ENCODE measurements at places on chromosomes 16 and 17.

GRCh38 chr17:40358323-40359038, 6.1 kb downstream of the GJD3 start:
- DNase-seq, result peak; percentile 73

- DNase-seq, result peak; percentile 34
Observed at GRCh38 chr17:6421700-6422604, 13.0 kb downstream of the AIPL1 start.

DNA sequence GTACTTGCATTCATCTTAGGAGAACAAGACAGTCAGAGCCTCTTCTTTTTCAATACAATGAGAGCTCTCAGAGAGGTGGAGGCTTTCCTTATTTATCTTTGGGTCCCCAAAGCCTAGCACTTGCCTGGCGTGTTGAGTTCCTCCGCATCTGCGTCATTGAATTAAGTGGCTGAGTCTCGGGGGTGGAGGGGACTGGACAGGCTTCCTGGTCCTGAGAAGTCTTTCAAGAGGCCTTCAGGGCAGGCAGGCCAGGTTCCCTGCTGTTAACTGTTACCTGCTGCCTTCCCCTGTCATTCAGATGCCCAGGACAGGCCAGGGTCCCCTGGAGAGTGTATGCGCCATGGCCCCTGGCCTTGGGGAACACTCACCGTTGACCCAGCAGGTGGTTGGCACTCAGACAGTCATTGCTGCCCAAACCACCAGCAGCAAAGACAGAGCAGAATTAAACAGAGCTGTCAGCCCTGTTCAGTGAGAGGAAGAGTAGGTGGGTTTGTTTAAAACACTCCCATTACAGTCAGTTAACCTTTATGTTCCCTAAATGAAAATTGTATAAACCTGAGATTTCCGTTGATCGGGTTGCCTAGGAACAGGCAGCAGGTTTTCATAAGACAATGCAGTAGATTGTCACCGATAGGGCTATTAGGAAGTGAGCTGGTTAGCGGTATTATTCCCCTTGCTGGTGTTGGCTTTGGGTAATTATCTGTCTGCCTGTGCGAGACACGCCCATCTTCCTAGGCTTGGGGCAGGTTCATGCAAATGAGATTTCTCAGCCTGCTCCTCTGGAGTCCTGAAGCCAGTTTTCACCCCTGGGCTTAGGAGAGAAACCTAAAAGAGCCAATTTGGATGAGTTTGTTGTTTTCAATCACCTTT, 132.7 kb downstream of the CCDC182 start:
- no peak for DNase-seq

DNA sequence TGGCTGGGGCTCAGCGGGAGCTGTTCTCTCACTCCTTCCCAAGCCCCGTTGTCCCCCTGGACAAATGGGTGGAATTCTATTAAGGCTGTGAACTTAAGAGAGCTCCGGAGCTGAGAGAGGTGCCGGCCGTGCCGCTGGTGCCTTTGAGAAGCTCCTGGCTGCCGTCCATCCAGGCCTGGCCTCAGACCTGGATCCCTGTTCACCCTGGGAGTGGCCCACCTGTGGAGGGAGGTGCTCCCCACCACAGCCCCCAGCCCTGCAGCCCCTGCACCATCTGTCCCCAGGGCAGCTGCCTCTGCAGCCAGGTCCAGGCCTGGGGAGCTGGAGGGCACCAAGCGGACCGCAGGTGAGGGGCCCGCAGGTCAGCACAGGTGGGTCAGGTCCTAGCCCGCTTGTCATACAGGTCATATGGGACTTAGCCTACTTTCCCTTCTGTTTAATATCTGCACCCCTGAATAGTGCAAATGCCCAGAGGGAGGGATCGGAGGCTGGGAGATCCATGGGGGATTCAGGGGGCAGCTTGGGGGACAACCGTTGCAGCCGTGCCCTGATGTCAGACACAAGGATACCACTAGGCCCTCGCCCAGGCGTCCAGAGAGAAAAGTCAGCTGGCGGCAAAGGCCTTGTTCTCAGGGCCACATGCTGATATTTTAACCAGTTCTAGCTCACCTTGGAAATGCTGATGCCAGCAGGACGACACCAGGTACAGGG, 15.2 kb upstream of the METRNL start:
- DNase-seq, result no peak

GRCh38 chr17:48552466-48553189, 7.7 kb upstream of the HOXB2 start:
- DNase-seq, result no peak

- no peak for DNase-seq
Observed at GRCh38 chr17:2387086-2388019, 13.5 kb downstream of the MNT start.

DNA sequence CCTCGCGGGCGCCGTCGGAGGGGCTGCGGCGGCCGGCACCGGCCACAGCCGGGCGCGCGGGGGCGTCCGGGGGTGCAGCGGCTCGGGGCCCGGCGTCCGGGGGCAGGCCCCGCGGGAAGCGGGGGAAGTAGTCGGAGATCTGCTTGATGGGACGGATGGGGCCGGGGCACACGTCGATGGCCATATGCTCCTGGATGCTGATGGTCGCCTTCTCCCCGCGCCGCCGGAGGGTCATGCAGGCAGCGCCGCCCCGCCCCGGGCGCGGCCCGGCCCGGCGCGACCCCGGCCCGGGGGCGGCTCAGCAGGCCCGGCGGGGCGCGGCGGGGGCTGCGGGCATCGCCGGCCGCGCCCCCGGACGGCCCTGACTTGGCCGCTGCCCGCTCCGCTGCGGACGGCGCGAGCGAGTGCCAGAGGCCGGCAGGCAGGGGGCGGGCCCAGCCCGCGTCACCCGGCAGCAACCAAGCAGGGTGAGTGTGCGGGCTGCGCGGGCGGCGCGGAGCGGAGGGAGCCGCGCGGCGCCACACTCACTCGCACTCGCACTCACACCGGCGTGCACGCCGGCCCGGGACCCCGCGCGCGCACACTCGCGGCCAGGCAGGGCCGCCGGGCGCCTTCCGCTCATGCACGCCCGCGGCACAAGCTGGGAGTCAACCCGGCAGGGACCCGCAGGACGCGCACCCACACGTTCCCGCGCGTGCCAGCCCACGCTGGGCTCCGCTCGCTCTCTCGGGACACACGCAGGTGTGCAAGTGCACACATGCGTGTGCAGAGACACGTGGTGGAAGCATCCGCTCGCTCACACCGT, at the start of gene DOC2B:
TSS of gene DOC2B (minus strand) at position 406 of the 805 bp plus-strand sequence. CDS start at position 235, 171 bp downstream.
- DNase-seq, result no peak

- no peak for DNase-seq
Observed at GRCh38 chr16:7834771-7835431, 502.3 kb downstream of the RBFOX1 start.

- peak; percentile 94 for DNase-seq
Observed at GRCh38 chr16:30185683-30186421, 2.5 kb downstream of the CORO1A start.

All from Kasumi-1 (cell line).